ENCODE measurements at places on chromosomes 5 and 9.

DNA sequence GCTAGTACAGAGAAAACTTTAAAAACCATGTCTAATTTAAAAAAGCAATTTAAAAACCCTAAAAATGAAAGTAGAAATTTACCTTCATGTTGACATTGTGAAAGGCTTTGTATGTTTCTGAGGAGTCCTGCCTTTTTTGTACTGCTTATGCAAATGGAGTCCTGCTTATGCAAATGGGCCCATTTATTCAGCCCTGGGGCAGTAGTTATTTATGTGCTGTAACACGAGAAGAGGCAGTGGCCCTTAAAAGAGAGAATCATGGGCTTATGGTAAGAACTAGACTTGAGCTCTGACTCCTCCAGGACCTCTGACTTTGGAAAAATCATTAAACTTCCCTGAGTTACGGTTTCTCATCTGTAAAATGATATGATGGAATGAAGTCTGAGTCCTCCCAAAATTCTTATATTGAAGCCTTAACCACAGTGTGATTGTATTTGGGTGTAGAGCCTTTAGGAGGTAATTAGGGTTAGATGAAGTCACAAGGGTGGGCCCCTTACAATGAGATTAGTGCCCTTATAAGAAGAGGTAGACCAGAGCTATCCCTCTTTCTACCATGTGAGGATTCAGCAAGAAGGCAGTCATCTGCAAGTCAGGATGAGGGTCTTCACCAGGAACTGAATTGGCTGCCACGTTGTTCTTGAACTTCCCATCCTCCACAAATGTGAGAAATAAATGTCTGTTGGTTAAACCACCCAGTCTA, 447.8 kb upstream of the CD180 start:
- no peak for DNase-seq

GRCh38 chr5:162067655-162068411, at the start of gene GABRG2:
GABRG2 (plus strand) TSS chr5:162067773; CDS start chr5:162068000, 227 bp downstream.
- no peak for DNase-seq

DNA sequence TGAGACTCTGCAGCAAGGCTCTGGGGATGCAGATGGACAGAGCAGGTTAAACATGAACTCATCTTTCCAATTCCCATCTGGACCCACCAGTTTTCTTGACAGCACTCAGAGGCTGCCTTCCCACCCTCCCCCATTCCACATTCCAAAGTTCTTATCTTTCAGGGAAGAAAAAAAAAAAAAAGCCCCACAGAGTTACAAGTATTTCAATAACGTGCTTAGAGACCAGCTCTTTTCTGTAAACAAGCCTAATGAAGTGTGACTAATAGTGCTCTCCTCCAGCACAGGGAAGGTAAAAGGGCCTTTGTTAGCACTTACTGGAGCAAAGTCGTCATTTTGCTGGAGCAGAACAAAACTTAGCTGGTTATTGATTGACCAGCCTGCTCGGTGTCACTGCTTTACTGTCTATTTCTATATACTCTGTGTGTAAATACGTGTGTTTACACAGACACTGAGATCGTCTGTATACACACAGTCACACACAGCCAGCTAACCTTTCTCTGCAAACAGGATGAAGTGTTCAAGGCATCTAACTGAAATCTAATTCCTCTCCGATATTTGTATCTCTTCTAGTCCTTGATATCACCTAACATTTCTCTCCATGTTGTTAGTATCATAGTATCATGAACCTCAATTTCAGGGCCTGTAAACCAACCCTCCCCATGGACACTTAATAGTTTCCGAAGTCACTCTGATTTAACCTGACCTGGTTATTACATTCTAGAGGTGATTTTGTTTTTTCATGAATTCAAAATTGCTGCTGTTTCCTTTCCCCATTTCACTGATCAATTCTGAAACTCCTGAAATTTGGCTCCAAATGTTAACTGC, 84.9 kb downstream of the ZNF608 start:
- DNase-seq: peak; percentile 66

DNA sequence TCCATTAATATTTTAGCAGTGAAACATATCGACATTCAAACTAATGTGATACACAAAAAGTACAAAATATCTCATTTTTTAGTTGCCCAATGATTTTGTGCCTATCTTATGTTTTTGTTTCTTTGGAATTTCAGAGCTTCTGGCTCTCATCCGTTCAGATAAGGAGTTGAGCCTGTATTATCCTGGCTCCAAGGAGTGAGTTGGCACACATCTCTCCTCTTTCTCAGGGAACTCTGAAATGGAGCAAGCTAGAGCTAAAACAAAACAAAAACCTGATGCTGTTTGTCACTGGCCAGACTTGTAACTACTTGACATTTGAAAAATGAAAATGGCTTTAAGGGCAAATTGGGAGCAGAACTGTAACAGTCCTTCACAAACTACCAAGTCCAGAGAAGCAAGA, 131.3 kb upstream of the SLC28A3 start:
- peak; percentile 12 for DNase-seq

GRCh38 chr9:91334053-91334452, 27.7 kb downstream of the AUH start:
- DNase-seq: no peak

DNA sequence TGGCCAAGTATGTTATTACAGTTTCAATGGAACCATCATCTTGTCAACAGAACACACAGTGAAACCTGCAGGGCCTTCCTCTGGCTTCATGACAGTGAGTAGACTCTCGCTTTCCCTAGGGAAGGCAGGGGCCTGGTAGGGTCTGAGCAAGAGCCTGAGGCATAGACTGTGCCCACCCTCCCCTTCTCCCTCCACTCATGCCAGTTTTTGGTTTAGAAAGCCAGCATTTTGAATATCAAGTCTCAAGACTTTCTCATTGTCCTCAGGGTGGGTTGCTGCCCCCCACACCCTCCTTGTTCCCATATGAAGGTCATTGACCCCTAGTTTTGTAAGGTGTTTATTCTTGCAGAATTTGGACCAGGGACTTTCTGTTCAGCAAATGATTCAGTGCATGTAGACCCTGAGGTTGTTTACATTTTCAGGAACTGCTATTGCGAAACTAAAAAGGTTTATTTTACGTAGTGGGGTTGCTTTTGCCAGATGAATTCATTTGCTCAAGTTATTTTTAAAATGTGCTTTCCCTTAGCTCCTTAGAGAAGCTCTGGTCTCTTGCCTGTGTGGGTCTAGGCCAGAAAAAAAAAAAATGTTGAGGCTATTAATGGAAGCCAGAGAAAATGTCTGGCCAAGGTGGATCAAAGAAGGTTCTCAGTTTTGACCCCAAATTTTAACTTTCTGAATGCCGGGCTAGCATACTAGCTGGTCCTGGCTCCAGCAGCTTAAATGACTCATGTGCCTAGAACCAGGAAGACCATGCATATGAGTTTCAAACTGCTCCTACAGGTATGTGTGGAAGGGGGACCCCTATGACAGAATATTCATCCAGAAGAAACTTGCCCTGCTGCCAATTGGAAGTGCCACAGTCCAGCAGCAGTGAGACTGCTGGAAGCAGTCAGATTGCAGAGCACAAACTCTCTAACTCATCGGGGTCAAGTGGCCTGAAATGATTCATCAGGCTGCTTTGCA, 10.1 kb upstream of the MOB3B start:
- DNase-seq: peak; percentile 95

DNA sequence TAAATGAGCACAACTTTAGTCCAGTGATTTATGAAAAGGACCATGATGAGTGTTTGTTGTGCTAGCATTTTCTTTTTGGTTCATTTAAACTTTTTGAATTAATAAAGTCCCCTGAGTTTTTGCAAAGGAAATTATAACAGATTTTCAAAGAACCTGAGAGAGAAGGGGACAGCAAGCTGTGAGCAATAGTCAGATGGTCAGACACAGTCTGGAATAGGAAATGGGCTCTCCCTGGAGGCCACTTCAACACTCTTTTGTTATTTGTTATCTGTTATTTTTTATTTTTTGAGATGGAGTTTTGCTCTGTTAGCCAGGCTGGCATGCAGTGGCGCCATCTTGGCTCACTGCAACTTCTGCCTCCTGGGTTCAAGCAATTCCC, 171.1 kb downstream of the ARHGEF28 start:
- DNase-seq: no peak

- no peak for DNase-seq
These were observed 41.5 kb downstream of the ALG2 start for GRCh38 chr9:99180199-99180598.

DNA sequence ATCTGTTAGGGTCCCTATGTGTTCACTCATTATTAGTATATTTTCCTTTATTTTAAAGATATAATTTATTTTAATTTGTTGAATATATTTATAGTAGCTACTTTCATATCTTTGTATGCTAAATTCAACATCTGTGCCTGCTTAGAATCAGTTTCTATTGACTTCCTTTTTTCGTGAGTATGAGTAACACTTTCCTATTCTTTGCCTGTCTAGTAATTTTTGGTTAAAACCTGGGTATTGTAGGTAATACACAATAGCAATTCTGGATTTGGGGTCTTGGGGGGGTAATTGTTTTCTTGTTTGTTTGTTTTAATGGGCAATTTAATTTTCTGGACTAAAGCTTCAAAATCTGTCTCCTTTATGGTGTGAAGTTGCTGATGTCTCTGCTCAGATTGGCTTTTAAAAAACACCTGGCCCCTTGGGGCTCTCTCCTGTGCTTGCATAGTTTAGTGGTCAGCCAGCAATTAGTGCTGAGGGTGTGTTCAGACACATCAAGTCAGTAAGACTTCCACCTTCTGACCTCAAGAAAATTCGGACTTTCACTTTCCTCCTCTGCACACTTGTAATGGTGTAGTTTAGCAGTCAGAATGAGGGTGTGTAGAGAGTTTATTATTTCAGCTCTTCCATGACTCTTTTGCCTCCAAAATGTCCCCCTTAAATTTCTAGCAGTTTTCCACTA, 124.4 kb upstream of the MAP1B start:
- no peak for DNase-seq

DNA sequence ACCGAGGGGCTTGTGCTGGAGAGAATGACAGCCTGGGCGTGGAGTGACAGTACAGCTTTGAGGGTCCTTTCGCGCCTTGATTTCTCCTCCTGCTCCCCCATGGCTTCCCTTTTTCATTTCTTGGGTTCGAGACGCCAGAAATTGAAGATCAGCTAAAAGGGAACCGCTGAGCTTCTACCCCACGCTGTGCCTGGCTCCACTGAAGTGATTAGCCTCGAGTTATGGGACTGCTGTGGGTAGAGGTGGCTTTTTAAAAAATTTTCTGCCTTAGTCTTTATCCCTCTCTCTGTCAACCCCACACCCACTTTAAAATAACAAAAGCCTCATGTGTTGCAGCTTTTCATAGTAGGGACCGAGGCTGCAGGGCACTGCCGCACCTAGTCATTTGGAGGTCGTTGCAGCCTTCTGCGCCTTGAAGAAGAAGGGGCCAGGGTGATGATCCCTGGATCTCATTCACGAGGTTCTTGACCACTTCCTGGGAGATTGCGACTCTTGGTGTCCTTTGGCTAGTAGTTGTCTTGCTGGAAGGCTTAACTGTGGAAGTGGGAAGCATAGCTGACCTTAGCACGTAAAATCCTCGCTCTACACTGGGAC, 603 bp downstream of the PPIP5K2 start:
- peak; percentile 46 for DNase-seq

- DNase-seq: no peak
These were observed 183.2 kb downstream of the TMEM161B start for GRCh38 chr5:88085462-88085861.

- DNase-seq: no peak
These were observed 40.3 kb upstream of the CDKN2B start for GRCh38 chr9:22049411-22049810.

- DNase-seq: peak; percentile 62
These were observed 600.7 kb upstream of the SGCD start for GRCh38 chr5:155726267-155726666.

DNA sequence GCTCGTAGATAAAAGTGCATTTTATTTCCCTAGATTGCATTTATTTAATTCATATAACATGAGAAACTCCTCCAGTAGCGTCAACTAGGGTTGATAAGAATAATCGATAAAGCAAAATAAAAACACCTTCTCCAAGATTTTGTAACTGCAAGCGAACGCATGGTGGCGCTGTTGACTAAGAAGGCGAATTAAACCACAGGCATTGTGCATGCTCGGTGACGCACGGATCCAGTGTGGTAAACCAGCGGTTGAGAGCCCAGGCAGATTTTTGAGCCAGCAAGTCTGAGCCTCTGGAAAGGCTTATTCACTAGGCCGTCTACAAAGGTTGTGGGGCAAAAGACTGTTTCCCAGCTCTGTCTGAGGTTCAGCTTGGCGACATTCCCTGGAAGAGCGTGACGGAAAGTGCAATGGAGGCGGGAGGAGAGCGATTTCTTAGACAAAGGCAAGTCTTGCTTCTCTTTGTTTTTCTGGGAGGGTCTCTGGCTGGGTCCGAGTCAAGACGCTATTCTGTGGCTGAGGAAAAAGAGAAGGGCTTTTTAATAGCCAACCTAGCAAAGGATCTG, at the start of gene PCDHB3:
Gene PCDHB3, plus strand, starts transcription at position 231 of the 563 bp plus-strand sequence. Its CDS starts 177 bp downstream, at position 408.
- peak; percentile 41 for DNase-seq

DNA sequence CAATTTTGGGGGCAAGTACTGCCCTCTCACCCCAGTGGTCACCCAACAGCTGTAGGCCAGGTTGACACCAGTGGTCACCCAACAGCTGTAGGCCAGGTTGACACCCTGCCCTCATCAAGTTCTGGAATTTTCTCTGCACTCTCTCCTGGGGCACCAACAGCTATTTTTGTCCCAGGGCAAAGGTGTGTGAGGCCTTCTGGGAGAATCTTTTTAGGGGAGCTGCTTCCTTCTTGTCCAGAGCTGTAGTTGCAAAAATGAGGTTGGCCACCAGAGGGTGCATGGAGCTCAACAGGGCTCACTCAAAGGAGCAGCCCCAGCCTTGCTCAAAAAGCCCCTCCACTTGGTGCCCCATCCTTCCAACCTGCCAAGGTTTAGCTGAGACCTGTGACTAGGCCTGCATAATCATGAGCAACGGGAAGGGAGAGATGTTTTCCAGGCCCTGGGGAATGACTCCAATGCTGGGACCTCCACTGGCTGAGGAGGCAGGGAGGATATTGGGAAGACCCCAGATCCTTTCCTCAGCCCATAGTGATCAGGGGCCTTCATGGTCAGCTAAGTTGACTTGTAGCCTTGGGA, 10.6 kb upstream of the P4HA2 start:
- peak; percentile 69 for DNase-seq

DNA sequence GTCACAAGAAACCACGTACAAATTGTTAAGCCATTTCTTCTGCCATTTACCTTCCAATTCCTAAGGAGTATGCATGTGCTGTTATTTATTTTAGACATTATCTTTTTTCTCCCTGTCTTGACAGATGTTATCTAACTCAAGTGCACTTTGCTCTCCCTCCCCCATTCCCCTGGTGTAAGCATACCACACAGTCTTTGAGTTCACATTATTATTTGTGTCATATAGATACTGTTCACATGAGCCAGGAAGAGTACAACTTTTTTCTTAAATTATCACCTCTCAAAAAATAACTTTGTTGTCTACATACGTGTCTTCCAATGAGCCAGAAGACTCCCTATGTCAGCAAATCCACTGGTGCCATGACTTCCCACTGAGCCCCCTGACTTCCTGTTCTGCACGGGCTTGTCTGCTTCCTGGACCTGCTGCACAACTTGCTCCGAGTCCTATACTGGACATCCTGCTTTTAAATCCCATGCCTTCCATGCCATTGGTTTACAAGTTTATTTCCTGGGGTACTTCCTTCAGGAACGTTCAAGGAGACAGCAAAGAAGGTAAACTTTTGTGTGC, 19.9 kb upstream of the FAM120A start:
- DNase-seq: peak; percentile 27
